ENCODE measurements at places on chromosomes 5 and 9.

DNA sequence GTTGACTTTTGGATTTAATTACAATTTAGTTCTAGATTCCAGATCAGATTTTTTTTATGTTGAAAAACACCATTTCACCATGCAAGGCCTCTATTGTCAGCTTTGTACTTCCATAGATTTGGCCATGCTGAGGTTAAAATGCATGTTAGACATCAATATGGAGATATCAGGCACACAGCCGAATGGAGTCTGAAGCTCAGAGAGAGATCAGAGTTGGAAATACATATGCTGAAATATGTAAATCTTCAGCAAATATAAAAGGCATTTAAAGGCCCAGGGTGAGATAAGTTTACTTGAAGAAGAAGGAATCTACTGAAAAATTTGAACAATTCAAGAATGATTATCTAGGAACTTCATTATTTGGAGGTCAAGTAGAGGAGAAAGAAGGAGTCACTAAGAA, 139.6 kb downstream of the CHSY3 start:
- DNase-seq = no peak

DNA sequence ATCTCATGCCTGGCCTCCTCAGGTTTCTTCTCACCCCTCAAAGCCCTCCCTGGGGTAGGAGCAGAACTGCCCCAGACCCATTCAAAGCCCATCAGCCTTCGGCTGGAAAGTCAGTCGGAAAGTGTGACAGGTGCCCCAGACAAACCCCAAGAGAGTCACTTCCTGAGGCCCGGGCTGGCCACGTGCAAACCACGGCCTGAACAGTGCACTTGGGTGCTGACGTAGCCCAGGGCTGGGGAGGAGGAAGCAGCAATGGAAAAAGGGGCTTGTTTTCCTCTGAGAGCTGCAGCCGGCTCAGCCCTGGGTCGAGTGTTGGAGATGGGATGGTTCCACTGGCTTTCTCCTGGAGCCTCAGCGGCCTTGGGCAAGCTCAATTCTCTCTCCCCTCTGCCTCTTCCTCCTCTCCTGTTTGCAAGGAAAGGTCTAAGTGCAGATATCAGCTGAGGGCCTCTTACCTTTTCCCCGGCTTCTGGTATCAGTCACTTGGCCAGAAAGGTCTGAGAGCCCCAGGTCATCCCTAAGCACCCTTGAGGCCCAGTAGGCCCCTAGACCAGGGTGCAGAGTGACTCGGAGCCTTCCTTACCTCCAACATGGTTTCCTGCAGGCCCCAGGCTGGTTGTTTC, 5.9 kb upstream of the EGR1 start:
- peak; percentile 53 for DNase-seq

- no peak for DNase-seq
These were observed 354.8 kb downstream of the NTRK2 start for GRCh38 chr9:85024374-85024773.

- peak; percentile 67 for DNase-seq
These were observed 2.5 kb downstream of the KDM3B start for GRCh38 chr5:138354926-138355378.

- no peak for DNase-seq
These were observed 84.5 kb upstream of the CTNNA1 start for GRCh38 chr5:138668451-138669380.

- DNase-seq = peak; percentile 59
These were observed 73.0 kb downstream of the SLC1A3 start for GRCh38 chr5:36679221-36679989.

- DNase-seq = no peak
These were observed 146.4 kb upstream of the MAP3K1 start for GRCh38 chr5:56668996-56669395.

GRCh38 chr9:124752967-124753366, 18.1 kb downstream of the NR6A1 start:
- DNase-seq = no peak

DNA sequence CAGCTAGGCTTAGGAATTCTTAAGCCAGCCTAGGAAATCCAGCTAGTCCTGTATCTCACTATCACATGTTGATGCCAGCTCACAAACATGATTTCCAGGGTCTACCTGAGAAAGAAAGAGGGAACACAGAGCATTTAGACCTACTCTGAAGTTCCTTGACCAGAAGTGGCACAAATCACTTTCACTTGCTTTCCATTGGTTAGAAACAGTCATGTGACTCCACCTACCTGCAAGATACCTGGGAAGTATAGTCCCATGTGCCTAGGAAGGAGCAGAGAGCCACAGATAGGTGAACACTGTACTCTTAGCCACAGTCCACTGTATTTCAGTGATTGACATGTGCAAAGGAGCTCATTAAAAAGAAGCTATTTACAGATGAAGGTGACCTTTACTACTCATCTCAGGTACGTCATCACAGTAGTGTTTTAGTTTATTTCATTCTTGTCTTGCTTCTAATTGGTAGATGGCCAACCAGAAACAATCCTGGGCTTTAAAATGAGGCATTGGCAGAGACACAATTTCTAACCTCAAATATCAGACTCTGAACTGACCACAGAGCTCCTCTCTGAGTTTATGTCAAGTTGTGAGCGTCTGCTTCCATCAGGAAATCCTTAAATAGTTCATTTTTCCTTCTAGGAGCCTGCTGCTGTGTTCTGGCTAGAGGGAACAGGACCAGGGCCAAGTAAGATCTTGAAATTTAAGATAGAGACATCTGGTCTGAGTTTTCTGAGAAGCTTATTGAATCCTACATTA, 340.7 kb downstream of the TLE4 start:
- no peak for DNase-seq

GRCh38 chr9:86749894-86750255, 197.4 kb downstream of the GAS1 start:
- no peak for DNase-seq

DNA sequence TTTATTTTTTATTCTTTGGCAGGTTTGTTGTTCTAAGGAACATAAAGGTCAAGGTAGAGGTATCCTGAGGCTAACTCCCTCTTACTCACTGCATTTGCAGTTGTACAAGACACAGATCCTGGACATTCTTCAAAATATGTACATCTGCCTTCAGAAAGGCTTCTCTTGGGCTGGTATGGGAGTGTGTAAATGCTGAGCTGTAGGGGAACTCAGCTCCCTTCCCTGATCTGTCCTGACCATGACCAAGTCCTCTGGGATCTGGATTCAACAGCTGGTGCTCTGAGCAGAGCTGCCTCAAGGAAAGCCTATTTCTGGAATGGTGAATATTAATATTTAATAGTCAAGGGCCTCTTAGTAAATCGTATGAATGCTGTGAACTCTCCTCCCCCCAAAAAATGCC, 117.4 kb downstream of the PRKACG start:
- DNase-seq = no peak

DNA sequence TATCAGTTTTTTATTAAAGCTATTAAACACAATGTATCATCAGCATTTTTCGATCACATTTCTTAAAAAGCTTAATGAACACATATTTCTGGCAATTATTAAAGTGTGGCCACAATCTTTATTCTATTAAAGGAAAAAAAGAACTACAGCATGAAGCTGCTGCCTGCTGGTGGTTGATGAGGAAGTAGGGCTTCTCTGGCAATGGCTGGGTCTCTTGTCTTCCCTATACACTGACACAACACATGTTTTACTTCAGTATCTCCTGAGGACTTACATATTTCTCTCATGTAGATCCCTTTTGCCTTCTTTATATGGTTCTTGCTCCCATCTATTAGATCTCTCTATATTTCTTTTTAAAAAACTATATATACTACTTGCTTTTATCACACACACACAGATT, 590.7 kb downstream of the RAB3C start:
- DNase-seq = peak; percentile 26

DNA sequence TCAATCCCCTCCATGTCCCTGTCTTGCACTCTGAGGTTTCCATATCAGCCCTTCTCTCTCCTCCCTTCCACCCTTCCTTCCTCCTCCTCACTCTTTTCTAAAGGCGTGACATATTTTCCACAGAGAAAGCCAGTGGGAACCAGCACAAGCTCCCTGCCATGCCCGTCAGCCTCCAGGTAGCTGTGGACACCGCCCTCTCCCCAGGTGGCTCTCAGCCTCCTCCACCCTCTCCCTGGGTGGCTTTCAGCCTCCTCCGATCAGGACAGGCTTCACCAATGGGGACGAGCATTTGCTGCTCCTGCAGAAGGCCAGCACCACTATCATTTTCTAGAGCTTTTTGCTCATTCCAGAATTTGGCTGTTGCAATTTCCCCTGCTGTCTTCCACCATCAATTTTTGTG, 236.6 kb downstream of the GADD45G start:
- no peak for DNase-seq

DNA sequence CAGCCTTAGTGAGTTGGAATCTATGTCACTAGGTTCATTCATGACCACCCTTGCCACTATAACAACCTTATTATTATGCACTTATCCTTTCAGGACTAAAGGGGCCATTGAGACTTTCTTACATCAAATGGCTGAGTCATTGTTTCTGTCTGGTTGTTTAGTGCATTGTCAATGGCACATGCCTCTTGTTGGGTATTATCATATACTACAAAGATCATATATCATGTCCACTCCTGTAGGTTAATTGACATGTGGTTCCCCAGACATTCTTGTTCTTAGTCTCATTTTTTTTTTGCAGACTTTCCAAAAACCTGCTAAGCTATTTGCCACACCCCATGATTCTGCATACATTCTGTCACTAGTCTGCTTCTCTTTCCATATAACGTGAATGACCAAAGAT, 66.7 kb upstream of the PRDM9 start:
- DNase-seq = no peak

DNA sequence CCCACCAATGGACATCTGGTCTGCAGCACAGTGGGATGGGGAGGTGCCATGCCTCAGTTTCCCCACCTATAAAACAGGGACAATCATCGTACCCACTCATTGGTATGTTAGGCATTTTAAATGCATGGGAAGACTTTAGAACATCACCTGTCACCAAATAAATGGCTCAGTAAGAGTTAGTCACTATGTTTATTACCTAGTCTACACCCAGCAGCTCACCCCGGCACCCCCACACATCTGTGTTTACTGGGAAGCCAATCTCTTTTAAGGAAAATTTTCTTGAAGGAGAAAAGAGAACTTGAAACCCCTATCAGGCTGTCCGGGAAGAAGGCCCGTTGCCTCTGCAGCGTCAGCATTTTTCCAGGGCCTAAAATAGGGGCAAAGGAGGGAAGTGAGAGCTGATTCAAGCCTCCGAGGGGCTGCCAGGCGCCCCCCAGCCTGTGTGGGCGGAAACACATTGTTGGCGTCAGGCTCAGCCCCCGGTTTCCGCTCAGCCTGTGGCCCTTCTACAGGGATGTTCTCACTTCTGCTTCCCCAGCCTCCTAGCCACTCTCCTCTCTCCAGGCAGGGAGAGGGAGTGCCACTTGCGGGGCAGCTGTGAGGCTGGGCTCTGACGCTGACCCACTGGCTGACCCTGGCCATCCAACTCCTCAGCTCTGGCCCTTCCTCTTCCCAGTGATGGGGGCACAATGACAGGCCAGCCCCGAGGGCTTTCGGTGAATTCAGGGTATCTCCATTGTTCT, 4.6 kb downstream of the CSF1R start:
- peak; percentile 93 for DNase-seq

- DNase-seq = peak; percentile 76
These were observed 11.1 kb downstream of the REXO4 start for GRCh38 chr9:133406480-133407307.

GRCh38 chr5:107365320-107366109, 305.2 kb downstream of the EFNA5 start:
- peak; percentile 93 for DNase-seq

- no peak for DNase-seq
These were observed 58.6 kb upstream of the RANBP3L start for GRCh38 chr5:36360307-36360706.

DNA sequence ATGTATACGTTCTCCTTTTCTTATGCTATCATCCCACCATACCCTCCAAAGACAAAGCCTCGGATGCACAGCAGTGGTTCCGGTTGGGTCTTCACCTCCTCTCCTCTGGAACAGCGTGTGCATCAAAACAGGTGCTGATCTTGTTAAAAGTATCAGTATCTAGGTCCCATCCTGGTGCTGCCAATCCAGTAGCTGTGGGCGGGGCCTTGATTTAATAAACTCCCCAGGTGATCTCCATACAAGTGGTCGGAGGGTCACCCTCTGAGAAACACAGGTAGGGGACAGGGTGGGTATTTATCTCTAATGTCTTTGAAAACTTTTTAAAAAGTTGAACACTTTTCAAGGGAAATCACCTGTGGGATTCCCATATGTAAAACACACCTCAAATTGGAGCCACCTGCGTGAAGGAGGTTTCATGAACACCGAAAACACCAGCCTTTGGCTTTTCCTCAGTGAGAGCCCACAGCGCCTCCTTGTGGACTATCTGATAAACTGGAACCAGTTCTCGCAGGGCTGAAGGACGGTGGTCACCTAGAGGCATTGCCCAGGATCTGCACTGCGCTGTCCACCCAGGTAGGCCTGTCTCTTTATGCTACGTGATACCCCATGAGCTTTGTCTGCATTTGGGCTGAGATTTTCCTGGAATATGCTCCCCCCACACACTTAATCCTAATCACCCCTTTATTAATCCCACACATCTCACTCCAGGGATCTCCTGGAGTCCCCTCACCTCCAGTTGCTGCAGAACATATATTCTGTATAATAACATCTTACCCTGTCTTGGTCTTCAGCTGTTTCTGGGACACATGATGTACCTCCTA, 80.5 kb upstream of the EPB41L4B start:
- peak; percentile 44 for DNase-seq
